OCI-M1 (cell line): ENCODE measurements at places on chromosomes 4 and X.

DNA sequence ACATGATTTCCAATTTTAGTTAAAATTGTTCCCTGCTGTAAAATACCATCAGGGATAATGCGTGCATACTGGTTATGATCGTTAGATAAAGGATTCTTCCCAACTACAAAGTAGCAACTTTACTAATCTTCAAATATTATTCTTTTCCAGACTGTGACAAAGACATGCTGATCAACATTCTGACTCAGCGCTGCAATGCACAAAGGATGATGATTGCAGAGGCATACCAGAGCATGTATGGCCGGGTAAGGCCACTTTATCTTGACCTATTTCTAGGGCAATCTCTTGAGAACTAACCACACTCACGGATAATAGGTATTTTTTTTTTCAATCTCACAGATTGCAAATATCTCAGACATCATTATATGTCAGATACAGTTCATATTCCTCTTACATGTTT is 47.0 kb downstream of the ANXA10 start:
- DNase-seq: no peak

- peak; percentile 90 for DNase-seq
Observed at GRCh38 chr4:154618708-154619315, 6.4 kb upstream of the FGG start.

DNA sequence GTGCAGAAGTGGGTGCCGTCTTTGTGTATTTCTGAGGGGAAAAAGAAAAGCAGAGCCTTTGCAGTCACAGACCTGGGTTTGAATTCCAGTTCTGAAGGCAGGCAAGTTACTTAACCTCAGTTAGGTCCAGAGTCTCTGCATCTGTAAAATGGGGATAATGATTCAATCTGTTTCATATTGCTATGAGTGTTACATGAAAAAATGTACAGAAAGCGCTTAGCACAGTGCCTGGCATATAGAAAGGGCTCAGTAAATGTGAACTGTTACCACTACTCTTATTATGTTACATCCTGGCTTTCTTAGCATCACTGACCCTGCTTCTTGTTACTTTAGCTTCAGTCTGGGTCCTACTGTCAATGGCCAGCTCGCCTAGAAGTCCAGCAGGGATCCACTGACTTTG is 45.9 kb downstream of the DOCK11 start:
- DNase-seq: no peak

- no peak for DNase-seq
Observed at GRCh38 chrX:68880846-68881552, 52.2 kb downstream of the EFNB1 start.

GRCh38 chr4:122666527-122667245 is 45.8 kb upstream of the IL21 start:
- DNase-seq: peak; percentile 66

GRCh38 chr4:156948133-156948532 is 23.5 kb downstream of the PDGFC start:
- DNase-seq: no peak

- DNase-seq: no peak
Observed at GRCh38 chr4:16136827-16137226, 53.0 kb upstream of the PROM1 start.

DNA sequence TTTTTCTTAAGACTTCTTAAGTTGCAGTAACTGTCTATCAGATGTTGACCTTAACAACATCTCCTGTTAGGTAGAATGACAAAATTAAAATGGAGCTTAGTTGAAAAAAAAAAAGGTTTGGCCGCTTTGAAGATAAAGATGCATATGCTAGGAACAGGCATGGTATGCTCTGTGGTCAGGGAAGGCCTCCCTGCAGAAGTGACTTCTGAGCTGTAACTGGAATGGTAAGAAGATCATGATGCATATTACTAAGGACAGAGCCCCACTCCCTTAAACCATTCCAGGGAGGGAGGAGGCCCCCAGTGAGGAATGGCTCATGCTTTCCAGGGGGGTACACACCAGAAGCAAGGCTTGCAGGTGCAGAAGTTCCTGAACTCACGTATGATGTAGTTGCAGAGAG is 43.7 kb downstream of the PDLIM5 start:
- no peak for DNase-seq

GRCh38 chr4:159240687-159241086 is 137.8 kb downstream of the RAPGEF2 start:
- DNase-seq: no peak

GRCh38 chr4:55781812-55782211 is 37.8 kb upstream of the EXOC1L start:
- no peak for DNase-seq

GRCh38 chr4:102819588-102820365 is 7.6 kb downstream of the UBE2D3 start:
- DNase-seq: no peak

- DNase-seq: no peak
Observed at GRCh38 chr4:182206266-182206665, 36.9 kb upstream of the TENM3 start.

- no peak for DNase-seq
Observed at GRCh38 chr4:68874507-68874906, 58.7 kb downstream of the UGT2B10 start.

DNA sequence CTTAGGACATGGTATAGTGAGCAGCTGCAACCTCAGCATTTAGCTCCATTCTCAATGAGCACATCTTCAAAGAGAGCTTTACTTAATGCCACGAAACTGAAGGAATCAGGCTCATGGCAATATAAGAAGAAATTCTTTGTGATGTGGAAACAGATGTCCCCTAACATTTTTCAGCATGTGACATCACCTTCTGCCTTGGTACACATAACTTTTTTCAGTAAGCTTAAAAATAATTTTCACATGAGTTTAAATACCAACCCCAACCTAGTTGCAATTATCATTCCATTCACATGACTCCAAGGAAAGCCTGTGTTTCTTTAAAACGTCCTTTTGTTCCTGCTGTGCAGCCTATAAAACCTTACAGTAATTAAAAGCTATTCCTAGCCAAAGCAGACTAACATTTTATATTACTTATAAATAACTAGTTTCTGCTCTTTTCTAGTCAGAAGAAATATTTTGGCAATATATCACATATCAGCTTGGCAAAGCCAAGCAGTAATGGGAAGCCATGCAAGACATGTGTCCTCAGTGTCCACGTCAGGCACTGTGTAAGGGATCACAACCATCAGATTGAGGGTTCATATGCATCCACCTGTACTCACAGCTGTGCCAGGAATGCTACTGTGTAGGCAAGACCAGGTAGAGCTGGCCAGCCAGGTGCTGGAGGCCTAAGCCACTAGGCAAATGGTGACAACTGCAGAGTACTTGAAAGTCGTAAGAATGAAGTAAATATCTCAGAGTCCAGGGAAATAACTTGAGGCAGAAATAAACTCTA is 466.6 kb downstream of the INPP4B start:
- peak; percentile 32 for DNase-seq

GRCh38 chr4:156896527-156896926 is 75.1 kb downstream of the PDGFC start:
- DNase-seq: no peak

- DNase-seq: peak; percentile 44
Observed at GRCh38 chrX:142977128-142977914, 48.4 kb upstream of the SPANXN4 start.

- DNase-seq: no peak
Observed at GRCh38 chr4:85291226-85291625, 183.7 kb upstream of the ARHGAP24 start.
